ENCODE measurements at places on chromosomes 4 and X.

DNA sequence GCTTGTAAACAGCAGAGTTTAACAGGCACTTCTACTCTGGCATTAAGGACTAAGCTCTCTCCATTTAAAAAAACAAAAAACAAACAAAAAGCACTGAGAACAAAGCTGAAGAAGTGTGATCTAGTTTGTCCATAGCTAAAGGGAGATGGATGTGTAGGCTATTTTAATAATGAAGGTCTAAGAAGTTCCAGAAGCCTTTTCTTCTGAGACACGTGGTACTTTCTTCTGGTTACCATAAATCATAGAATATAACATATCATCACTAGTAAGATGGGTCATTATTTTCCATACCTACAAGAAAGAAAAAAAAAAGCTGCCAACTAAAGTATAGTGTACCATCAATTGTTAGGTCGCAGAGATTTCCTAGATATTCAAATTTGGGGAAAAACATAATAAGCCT is 722 bp upstream of the NBDY start:
- DNase-seq = no peak

DNA sequence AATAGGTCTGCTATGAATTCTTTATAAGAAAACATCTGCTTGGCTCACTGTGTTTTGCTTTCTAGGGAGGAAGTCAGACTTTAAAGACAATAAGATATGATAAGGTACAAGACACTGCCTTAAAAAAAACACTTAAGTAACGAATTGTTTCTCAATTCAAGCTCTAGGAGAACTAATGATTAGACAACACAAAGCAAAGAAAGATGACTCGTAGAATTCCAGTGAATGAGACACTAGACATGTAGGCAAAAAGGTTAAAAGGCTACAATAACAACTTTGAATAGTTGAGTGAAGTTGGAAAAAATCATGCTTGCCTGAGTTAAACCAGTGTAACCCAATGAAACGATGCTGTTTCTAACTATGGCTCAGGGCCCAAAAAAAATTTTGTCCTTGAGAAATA is 344.4 kb upstream of the ACTRT1 start:
- DNase-seq = no peak

DNA sequence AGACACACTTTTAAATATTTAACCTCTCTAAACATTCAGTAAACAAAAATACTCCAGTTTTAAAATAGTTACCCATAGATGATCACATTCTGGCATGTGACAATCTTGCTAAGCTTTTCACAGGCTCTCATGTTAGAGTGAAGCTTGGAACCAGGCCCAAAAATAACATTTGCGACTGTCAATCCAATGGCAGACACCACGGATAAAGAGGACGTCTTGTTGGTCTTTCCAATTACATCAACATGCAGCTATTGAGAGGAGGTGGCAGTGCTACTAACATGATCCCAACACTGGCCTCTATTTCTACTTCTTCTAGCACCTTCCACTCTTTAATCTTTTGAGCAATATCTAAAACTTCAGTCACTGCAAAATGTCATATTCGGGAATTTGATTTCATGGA is 970.8 kb upstream of the TENM3 start:
- no peak for DNase-seq

DNA sequence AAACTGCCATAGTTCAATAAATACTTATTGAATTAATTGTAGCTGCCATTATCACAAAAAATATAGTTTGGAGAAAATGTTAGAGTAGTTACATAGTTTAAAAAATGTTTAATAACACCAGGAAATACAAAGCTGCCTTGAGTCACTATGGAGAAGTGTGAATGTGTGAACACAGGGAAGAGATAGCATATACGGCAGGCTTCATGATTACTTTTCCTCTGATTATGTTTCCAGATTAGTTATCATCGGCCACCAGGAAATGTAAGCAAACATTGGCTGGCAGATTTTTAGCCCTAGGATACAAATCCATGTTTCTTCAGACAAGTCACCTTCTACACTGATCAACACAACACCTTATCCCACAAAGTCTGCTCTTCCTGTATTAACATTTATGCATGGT is 4.4 kb downstream of the PRDM5 start:
- DNase-seq = no peak

- DNase-seq = no peak
Measured at GRCh38 chr4:85824166-85824945, 349.4 kb downstream of the ARHGAP24 start.

DNA sequence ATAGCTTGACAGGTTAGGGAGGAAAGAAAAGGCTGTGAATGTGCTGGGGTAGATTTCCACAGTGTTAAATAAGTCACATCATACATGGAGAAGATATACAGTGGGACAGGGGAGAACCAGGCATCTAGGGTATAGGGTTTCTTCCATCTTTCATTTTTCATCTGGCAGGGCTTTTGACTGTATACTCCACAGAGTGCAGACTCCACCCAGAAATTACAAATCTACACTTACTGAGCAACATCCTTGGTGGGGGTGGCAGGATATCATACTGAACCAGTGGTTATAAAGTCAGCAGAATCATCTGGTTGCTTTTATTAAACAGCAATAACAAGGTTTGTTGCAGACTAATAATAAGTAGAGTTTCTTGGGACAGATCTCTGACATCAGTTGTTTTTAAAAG is 154.2 kb downstream of the NPNT start:
- no peak for DNase-seq

- DNase-seq = no peak
Measured at GRCh38 chr4:175418516-175418915, 393.5 kb downstream of the GPM6A start.

GRCh38 chrX:150372280-150372679 is 9.2 kb downstream of the MAMLD1 start:
- DNase-seq = no peak

DNA sequence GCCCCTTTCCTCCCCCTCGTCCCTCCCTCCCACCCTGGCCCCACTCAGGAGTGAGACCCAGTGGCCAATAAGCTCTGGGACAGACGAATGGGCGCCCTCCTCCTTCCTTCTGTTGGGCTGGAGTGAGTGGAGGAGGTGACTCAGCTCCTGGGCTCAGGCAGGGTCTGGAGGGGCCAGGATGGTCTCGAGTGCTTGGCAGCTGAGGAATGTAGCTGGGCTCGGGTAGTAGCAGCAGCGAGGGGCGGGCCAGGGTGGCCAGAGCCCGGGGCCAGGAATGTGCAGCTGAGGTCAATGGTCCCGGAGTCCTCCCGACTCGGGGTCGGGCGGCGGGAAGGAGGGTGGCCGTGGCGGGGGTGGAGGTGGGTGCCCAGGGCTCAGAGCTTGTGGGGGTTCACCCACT is 15.0 kb downstream of the G6PD start:
- DNase-seq = no peak

DNA sequence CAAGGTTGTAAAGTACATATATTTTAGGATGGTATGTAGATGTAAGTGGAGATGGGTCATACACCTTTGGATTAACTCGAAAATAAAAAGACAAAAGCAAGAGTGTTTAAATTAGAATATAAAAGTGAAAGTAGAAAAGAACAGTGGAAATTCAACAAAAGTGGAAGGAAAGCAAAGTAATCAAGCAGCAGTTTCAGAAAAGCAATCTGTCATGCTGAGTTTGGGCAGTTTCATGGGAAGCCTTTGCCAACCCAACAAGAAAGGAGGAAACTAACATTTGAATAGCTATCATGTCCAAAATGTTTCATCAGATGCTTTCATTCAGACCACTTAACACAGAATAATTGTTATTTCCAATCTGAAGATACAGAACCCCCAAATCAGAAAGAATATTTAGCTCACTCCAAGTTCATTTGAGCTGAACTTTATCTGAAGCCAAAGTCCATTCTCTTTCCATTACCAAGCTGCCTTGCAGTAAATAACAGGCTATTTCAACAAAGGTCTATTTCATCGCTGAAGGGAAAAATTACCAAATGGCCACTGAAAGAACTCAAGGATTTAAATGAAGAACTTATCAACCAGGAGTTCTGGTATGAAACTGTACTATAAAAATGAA is 1.8 kb upstream of the EXOSC9 start:
- no peak for DNase-seq

GRCh38 chr4:185344743-185345538 is 50.8 kb downstream of the LRP2BP start:
- no peak for DNase-seq

DNA sequence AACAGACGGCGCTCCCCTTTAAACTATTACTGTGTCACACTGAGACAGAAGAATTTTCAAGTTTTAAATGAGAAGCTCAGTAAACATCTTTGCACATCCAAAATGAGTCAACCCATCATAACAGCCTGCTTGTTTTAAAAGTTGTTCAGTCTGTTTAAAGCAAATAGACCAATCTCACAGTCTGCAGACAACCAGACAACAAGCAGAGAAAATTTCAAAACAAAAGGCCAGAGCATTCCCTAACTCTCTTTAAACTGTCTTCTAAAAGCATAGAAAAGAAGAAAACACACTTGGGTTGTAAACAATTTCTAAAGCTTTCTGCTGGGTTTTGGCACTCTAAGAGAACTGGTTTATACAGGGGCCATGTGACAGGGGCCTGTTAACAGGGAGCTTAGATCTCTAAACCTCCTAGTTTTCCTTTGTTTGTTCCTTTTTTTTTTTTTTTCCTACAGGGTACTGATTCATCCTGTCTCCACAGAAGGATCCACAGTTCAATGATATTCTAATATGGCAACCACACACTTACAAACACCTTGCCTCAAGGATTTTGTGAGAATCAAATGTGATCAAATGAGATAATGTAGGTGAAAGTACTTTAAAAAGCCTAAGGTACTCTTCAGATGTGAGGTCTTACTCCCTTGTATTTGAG is 100.8 kb upstream of the MAML3 start:
- DNase-seq = no peak

GRCh38 chr4:3447431-3448395 is 5.9 kb downstream of the HGFAC start:
- DNase-seq = no peak

GRCh38 chr4:184420402-184420801 is 53.9 kb downstream of the IRF2 start:
- DNase-seq = no peak

DNA sequence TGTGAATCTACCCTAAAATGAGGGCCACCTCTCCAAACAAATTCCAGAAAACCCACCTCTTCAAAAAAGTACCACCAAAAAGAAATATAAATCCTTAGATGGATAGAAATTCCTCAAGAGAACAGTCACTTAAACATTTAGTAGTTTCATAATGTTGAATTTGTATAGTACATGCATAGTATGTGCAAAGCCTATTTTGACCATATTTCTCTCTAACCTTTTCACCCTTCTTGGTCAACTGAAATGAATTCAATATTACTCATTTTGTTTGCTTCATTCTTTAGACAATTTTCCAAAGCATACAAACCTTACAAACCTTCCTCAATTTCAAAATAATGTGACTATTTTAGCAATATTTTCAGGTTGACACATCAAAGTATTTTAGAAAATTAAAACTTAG is 4.1 kb downstream of the RHOXF1 start:
- no peak for DNase-seq

DNA sequence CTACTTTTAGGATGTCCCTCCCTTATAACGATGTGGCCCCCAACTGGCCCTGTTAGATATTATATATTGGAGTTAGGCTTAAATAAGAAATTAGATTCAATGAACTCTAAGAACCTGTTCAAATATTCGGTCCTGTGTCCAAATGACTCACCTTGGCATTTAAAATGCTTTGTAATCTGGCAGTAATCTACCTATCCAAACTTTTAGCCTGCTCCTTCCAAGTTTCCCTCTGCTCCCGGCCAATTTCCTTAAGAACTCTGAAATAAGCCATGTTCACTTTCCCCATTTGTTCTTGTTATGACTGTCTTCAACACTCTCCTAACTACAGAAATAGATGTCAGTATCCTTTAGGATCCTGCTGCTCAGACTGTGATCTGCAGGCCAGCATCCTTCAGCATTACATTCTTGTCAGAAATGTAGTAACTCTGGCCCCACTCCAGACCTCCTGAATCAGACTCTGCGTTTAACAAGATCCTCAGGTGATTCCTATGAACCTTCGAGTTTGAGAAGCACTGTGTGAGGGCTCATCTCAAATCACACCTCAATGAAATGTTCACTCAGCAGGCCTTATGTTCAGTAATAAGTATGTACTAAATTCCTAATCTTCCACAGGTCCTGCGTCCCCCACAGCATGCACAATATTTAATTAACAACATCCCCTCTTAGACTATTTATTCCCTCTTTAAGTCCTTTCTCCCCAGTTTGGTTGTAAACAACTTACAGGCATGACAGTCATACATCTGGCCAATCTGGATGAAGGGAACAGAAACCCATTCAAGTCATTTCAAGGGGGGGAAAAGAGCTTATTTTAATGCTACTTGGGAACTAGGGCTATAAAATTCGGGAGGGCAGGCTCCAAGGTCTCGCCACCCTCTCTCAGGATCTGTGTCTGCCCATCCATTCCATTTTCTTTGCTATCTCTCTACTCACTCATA is 3.0 kb downstream of the ATP8A1 start:
- no peak for DNase-seq

DNA sequence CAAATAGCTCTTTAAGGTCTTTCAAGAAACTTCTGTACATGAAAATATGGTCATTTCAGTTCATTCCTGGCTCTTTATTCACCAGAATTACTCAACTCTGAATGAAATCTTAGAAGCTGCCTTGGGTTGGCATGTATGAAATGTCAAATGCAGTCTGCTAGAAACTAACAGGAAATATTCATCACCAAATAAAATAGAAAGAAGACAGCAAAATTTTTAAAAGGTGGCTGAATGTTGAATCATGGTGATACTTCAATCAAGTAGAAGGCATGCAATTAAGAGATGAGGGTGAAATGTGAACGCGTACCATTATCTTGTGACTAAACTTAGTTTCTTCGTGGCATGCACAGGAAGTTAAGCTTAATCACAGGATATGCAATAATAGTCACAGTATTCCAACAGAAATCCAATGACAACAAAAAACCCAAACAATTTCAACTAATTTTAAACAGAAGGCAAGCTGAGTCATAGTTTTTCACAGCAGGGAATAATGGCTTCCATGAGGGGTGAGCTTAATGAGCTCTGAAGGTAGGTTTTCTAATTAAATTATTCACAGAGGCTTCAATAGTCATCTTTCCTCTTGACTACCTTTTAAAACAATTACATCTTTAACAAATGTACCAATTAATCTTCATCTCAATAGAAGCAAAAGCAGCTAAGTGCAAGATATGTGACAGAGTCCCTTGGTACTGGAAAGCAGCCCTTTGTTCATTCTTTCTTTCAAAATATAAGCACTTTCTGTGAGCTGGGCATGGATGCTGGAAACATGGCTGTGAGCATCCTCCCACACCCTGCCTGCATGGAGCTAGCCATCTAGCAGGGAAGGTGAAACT is 44.5 kb downstream of the SCFD2 start:
- no peak for DNase-seq

GRCh38 chr4:10587697-10588096 is 96.9 kb downstream of the CLNK start:
- no peak for DNase-seq

DNA sequence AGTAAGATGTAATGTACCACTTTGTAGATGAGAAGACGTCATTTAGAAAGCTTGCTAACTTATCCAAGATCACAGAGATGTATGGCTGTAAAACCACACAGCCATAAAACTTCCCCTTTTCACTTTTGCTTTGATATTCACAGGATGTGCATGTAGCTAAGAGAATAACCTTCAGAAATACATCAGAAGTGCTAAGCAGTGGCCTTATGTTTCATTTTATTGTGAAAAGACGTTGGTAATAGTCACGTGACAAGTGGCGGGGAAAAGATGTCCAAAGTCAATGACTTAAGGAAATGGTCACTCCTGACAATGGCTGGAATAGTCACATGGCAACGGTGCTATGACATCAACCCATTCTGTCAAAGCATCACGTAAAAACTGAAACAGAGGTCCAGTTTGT is 12.9 kb upstream of the WDR17 start:
- DNase-seq = no peak

GRCh38 chrX:2374086-2374485 is 126.7 kb downstream of the DHRSX start:
- no peak for DNase-seq

All from stimulated activated effector memory CD8-positive, alpha-beta T cell treated with anti-CD3 and anti-CD28 coated beads, Interleukin-12 subunit alpha, Interleukin-12 subunit beta, amount 100 ng/mL, for 72 hours (primary cell).